ENCODE measurements at places on chromosomes 3 and 15. TPM values are rescaled to one million over a fixed set of nuclear protein-coding genes. Genes with fewer than 3 reads are reported as not detected.

EXD1 gene
- polyA plus RNA-seq = not detected

PATL2 gene
- polyA plus RNA-seq = 0.53 TPM

- no peaks in the 10 kb centered on the region for H3K36me3 ChIP-seq
- H3K27ac ChIP-seq = no peak overlapping the region
- H3K4me1 ChIP-seq = no peaks in the 10 kb centered on the region
- no peak for DNase-seq
- H3K27me3 ChIP-seq = no peaks in the 10 kb centered on the region
Observed at GRCh38 chr3:9040996-9041395, 77.7 kb upstream of the RAD18 start.

ITIH1 gene
- 19.6 TPM for polyA plus RNA-seq

GRCh38 chr3:62774221-62774620 lies 101.0 kb downstream of the CADPS start:
- no peaks in the 10 kb centered on the region for H3K36me3 ChIP-seq
- DNase-seq = no peak
- H3K4me3 ChIP-seq = no peak overlapping the region
- no peak overlapping the region for H3K27ac ChIP-seq
- no peaks in the 10 kb centered on the region for H3K27me3 ChIP-seq

RAB6B gene
- polyA plus RNA-seq = 0.16 TPM

- no peaks in the 10 kb centered on the region for H3K4me1 ChIP-seq
- H3K27me3 ChIP-seq = no peaks in the 10 kb centered on the region
- H3K4me3 ChIP-seq = no peak overlapping the region
- H3K27ac ChIP-seq = no peak overlapping the region
- no peak for DNase-seq
Observed at GRCh38 chr3:141178551-141178950, 53.1 kb upstream of the PXYLP1 start.

RPL39L gene
- not detected for polyA plus RNA-seq

DNA sequence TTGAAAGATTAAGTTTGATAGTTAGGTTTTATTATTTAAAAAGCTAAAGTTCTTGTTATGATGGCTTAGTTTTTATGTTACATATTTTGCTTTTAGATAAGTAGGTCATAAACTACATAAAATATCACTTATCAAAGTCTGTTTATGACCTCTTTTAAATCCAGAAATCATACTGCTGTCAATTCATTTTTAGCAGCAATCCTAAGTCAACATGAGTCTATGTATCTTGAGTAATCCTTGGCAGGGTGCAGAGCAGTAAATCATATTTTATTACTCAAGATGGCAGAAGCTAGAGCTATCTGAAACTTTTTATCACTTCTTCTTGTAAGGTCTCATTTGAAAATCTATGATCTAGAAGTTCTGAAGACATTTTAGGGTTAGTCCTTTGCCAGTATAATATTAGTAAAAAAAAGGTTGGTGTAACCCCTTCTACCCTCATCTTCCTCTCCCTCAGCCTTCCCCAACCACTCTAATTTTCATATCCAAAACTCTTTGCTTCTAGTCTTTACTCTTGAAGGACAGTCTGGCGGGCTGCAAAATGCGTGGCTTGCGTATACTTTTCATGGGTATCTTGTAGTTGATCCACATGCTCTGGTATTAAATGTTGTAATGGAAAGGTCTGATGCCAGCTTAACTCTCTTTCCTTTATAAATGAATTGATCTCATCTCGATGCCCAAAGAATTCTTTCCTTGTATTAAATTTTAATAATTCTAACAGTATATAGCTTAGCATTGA lies 134.0 kb upstream of the THRB start:
- no peak for DNase-seq
- H3K27ac ChIP-seq = no peak overlapping the region
- no peaks in the 10 kb centered on the region for H3K27me3 ChIP-seq
- no peak overlapping the region for H3K4me3 ChIP-seq
- no peaks in the 10 kb centered on the region for H3K36me3 ChIP-seq
- no peaks in the 10 kb centered on the region for H3K4me1 ChIP-seq

DNA sequence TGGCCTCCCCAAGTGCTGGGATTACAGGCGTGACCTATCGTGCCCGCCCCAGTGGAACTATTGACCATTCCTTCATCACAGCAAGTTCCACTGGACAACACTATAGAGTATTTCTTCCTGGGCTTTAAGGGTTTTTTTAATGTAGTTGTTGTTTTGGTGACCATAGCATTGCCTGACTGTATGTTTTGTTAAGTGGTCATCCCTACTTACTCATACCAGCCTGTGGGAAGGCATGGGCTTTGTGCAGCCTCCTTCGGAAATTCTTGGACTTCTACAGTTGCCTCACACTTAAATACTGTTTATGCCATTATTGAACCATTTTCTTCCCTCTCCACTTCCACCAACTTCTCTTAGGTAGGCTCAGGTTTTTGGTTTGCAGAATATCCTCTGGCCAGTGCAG lies 19.9 kb upstream of the ALPK3 start:
- no peak overlapping the region for H3K4me3 ChIP-seq
- H3K27ac ChIP-seq = no peak overlapping the region
- peaks cover 70% of the 10 kb centered on the region for H3K36me3 ChIP-seq
- H3K4me1 ChIP-seq = no peaks in the 10 kb centered on the region
- no peaks in the 10 kb centered on the region for H3K27me3 ChIP-seq
- no peak for DNase-seq

GRCh38 chr3:109316162-109316730 lies at the start of gene DPPA2:
TSS of gene DPPA2 (minus strand) at chr3:109316517. CDS start at chr3:109314542, 1,975 bp downstream.
- no peak within 1 kb of the TSS for H3K27ac ChIP-seq
- DNase-seq = no peak
- H3K4me1 ChIP-seq = no peaks in the 10 kb centered on the region
- no peaks in the 10 kb centered on the region for H3K36me3 ChIP-seq
- no peak within 1 kb of the TSS for H3K4me3 ChIP-seq
